ENCODE measurements at places on chromosomes 5 and 9. TPM values are rescaled to one million over a fixed set of nuclear protein-coding genes. Genes with fewer than 3 reads are reported as not detected.
A peak's percentile ranks its signal among the peaks of the same experiment; 100 is the strongest.

DNA sequence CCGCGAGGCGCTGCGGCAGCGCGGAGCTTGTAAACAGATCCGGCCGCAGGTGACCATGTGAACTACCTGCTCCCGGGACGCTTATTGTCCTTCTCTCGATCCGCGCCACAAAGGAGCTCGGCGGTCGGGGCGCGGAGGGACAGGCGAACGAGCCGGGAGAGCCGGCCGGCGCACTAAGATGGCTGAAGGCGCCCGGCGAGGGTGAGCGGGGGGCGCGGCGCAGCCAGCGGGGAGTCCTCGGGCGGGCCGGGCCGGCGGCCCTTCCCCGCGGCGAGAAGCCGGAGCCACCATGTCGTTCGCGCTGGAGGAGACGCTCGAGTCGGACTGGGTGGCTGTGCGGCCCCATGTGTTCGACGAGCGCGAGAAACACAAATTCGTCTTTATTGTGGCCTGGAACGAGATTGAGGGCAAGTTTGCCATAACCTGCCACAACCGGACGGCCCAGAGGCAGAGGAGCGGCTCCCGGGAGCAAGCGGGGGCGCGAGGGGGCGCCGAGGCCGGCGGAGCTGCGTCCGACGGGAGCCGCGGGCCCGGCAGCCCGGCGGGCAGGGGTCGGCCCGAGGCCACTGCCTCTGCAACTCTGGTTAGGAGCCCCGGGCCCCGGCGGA, 535 bp downstream of the JMY start:
- H3K4me1 ChIP-seq, result peaks cover 11% of the 10 kb centered on the region
- H3K36me3 ChIP-seq, result peaks cover 8% of the 10 kb centered on the region
- no peak for DNase-seq
- no peaks in the 10 kb centered on the region for H3K27me3 ChIP-seq
- peak overlapping the region; percentile 98 for H3K27ac ChIP-seq
- H3K4me3 ChIP-seq, result peak overlapping the region; percentile 91

- no peaks in the 10 kb centered on the region for H3K36me3 ChIP-seq
- H3K4me1 ChIP-seq, result no peaks in the 10 kb centered on the region
- no peak for DNase-seq
- peaks cover 8% of the 10 kb centered on the region for H3K27me3 ChIP-seq
- H3K4me3 ChIP-seq, result no peak overlapping the region
- H3K27ac ChIP-seq, result no peak overlapping the region
Observed at GRCh38 chr9:107792006-107792405, 302.4 kb upstream of the KLF4 start.

GRCh38 chr5:138459311-138459933, 5.9 kb upstream of the EGR1 start:
- H3K4me3 ChIP-seq, result no peak overlapping the region
- no peaks in the 10 kb centered on the region for H3K36me3 ChIP-seq
- peaks cover 22% of the 10 kb centered on the region for H3K27me3 ChIP-seq
- H3K4me1 ChIP-seq, result peaks cover 13% of the 10 kb centered on the region
- H3K27ac ChIP-seq, result no peak overlapping the region
- DNase-seq, result no peak

LPCAT1 gene
- total RNA-seq, result 97.1 TPM

DNA sequence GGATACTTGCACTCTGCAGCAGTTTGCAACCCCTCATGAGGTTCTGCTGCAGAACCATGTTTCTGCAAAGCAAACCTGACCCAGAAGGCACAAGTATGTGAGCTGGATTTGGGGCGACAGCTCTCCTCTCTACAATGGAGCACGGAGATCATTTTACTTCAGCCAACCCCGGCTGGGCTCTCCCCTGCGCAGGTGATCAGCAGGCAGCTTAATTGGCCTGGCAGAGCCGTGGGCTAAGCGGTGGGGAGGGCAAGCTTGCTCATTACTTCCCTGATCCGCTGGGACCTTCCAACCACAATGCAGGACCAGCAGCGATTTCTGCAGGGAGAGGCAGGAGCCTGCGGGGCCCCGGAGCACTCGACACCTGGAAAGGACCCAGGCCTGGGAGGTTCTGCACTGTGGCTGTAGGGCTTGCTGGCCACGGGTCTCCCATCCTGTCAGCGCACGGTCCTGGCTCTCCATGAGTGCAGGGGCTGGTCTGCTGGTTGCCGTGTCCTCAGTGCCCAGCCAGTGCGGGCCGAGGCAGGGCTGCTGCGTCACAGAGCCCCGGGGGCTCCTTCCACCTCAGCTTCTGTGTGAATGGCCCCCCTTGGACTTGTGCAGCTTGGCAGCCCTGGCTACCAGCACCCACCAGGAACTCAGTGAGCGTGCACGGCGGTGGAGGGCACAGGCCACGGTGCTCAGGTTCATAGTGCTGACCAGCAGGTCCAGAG, 51.8 kb upstream of the RAPGEF1 start:
- H3K4me1 ChIP-seq, result no peaks in the 10 kb centered on the region
- no peak for DNase-seq
- no peak overlapping the region for H3K4me3 ChIP-seq
- H3K27me3 ChIP-seq, result peaks cover 59% of the 10 kb centered on the region
- no peaks in the 10 kb centered on the region for H3K36me3 ChIP-seq
- no peak overlapping the region for H3K27ac ChIP-seq

DNA sequence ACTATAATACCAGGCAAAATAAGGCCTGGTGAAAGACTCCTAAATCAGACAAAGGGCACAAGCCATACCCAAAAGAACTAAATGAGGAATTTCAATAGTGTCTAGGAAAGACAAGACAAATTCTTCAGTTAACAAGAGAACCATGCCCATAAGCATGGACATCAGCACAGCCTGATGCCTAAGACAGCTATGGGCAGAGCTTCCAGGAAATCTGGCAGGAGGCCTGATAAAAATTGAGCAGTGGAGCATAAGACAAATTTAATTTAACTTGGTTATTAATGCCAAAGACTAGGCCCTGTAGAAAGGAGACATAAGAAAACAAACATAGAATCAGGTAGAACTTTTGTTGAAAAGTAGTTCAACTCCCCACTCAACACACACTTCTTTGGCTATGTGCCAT, 17.3 kb downstream of the KLHL3 start:
- peaks cover 9% of the 10 kb centered on the region for H3K36me3 ChIP-seq
- H3K27ac ChIP-seq, result no peak overlapping the region
- no peaks in the 10 kb centered on the region for H3K27me3 ChIP-seq
- H3K4me1 ChIP-seq, result no peaks in the 10 kb centered on the region
- H3K4me3 ChIP-seq, result no peak overlapping the region
- no peak for DNase-seq

DNA sequence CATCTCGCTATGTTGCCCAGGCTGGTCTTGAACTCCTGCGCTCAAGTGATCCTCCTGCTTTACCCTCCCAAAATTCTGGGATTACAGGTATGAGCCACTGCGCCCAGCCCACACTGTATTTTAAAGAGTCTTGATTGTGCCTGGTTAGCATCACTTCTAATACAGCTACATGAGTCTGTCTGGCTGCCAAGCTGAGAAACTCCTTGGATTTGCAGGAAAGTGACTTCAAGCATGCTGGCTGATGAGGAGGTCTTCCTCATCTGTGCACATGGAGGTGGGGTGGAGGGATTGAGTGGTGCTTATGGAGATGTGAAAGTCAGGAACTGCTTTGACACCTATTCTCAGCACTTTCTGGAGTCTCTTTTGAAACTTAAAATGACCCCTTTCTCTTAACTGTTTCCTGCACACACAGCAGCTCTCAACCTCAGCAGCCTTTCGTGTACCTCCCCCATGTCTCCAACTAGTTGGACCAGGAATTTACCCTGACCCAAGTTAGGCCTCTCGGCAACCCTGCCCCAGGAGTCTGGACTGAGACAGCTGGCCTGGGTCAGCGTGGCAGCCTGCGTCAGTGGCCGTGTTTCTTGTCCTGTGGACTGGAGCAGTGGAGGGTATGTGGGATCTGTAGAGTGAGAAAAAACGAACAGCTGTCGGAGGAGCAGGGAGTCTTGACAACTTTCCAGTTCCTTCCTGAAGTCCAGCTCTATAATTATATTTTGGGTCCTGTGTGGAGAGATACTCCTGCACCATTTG, 72.5 kb downstream of the ACER2 start:
- no peak overlapping the region for H3K27ac ChIP-seq
- peaks cover 11% of the 10 kb centered on the region for H3K27me3 ChIP-seq
- DNase-seq, result no peak
- H3K4me1 ChIP-seq, result no peaks in the 10 kb centered on the region

DNA sequence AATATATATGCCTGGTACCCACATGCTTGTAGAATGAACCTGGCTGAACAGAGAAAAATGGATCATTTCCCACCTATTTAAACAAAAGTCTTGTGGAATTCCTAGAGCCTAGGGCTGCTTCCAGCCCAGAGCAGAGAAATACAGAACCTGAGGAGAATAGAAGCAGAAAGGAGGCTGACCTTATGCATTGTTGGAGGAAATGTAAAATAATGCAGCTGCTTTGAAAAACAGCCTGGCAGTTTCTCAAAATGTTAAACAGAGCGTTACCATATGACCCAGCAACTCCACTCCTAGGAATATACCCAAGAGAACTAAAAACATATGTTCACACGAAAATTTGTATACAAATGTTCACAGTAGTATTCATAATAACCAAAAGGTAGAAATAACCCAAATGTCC, 15.1 kb downstream of the MAPKAP1 start:
- peaks cover 4% of the 10 kb centered on the region for H3K4me1 ChIP-seq
- H3K36me3 ChIP-seq, result peaks cover 4% of the 10 kb centered on the region
- DNase-seq, result no peak
- H3K27me3 ChIP-seq, result no peaks in the 10 kb centered on the region

DNA sequence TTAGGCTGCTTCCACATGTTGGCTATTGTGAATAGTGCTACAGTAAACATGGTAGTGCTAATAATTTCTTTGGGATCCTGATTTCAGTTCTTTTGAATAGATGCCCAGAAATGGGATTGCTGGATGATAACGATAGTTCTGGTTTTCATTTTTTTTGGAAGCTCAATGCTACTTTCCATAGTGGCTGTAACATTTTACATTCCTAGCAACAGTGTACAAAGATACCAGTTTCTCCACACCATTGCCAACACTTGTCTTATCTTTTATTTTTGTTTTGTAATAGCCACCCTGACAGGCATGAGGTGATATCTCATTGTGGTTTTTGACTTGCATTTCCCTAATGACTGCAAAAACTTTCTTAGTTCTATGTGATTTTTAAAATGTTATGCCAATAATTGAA, 68.8 kb upstream of the LRRC70 start:
- H3K36me3 ChIP-seq, result peaks cover 21% of the 10 kb centered on the region
- no peaks in the 10 kb centered on the region for H3K27me3 ChIP-seq
- DNase-seq, result no peak
- no peak overlapping the region for H3K27ac ChIP-seq

GRCh38 chr5:174482607-174483024, 241.8 kb upstream of the MSX2 start:
- peak overlapping the region; percentile 4 for H3K4me3 ChIP-seq
- no peak for DNase-seq
- H3K27ac ChIP-seq, result no peak overlapping the region
- H3K27me3 ChIP-seq, result peaks cover 9% of the 10 kb centered on the region
- H3K36me3 ChIP-seq, result no peaks in the 10 kb centered on the region

PLPPR1 gene
- total RNA-seq, result 3.2 TPM

TYRP1 gene
- total RNA-seq, result 86.2 TPM

DNA sequence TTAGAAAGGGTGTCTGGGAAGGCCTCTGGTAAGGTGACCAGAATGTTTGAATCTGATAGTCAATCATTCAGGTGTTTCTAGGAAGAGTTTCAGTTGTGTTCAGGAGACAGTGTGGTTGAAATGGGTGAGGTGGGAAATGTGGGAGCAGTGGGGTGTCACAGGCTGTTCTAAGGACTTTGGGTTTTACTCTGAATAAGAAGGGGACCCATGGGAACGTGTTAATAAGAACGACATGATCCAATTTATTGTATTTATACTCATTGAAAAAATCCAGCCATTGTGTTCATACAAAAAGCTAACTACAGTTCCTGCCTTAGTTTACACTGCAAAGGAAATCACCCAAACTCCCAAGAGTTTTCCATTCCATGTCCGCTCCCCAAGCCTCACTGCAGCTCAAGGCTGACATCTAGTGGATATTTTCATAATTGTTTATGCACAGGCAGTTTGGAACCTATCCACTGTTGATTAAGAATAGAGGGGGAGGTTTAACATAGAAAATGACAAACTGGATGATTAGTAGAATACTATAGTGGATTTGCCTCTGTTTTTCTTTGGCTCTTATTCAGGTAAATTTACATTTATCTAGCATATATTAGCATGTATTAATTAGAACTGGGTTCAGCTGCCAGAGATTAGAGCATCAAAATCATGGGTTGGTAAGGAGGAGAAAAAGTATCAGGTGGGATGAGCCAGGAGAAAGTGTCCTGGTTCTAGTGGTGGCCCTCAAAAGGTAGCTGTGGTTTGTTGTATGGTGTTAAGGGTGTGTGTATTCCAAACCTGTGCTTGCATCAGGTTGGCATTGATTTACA, 17.7 kb downstream of the CAVIN4 start:
- peaks cover 15% of the 10 kb centered on the region for H3K4me1 ChIP-seq
- no peak for DNase-seq
- H3K36me3 ChIP-seq, result no peaks in the 10 kb centered on the region
- no peak overlapping the region for H3K27ac ChIP-seq
- H3K27me3 ChIP-seq, result no peaks in the 10 kb centered on the region

SPINK7 gene
- not detected for total RNA-seq

CXXC5 gene
- 46.7 TPM for total RNA-seq

- no peaks in the 10 kb centered on the region for H3K4me1 ChIP-seq
- H3K36me3 ChIP-seq, result no peaks in the 10 kb centered on the region
Observed at GRCh38 chr9:93670208-93671019, 94.0 kb downstream of the PHF2 start.

PFN3 gene
- not detected for total RNA-seq

- H3K36me3 ChIP-seq, result peaks cover 4% of the 10 kb centered on the region
- no peak for DNase-seq
- peaks cover 5% of the 10 kb centered on the region for H3K4me1 ChIP-seq
Observed at GRCh38 chr5:143931476-143931875, 119.5 kb downstream of the HMHB1 start.

GRCh38 chr5:68191083-68191791, 24.3 kb upstream of the PIK3R1 start:
- no peak overlapping the region for H3K4me3 ChIP-seq
- peaks cover 45% of the 10 kb centered on the region for H3K4me1 ChIP-seq
- H3K27ac ChIP-seq, result no peak overlapping the region
- H3K27me3 ChIP-seq, result peaks cover 25% of the 10 kb centered on the region
- DNase-seq, result no peak

GRCh38 chr5:170393958-170394357, 4.8 kb upstream of the KCNMB1 start:
- no peaks in the 10 kb centered on the region for H3K36me3 ChIP-seq
- no peak overlapping the region for H3K27ac ChIP-seq
- H3K4me1 ChIP-seq, result peaks cover 30% of the 10 kb centered on the region

RMI1 gene
- total RNA-seq, result 13.0 TPM

DNA sequence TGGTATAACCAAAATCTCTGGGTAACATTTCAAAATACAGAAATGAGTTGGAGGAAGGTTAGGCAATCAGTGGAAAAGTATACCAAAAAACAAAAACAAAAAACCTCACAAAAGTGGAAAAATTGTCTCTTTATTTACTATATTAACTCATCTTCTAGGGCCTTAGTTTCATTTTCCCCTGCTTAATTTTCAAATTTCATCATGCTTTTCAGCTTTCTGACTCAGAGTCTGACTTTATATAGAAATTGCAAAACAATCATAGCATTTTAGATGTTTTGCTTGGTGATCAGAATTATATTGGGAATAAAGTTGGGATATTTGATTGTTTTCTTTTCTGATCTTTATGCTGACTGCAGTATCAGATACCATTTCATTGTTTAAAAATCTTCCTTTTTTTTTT, 257.0 kb upstream of the PRR16 start:
- H3K4me1 ChIP-seq, result no peaks in the 10 kb centered on the region
- DNase-seq, result no peak
- no peak overlapping the region for H3K27ac ChIP-seq
- no peak overlapping the region for H3K4me3 ChIP-seq
- no peaks in the 10 kb centered on the region for H3K36me3 ChIP-seq

- no peak overlapping the region for H3K27ac ChIP-seq
- no peaks in the 10 kb centered on the region for H3K4me1 ChIP-seq
- no peak for DNase-seq
- no peak overlapping the region for H3K4me3 ChIP-seq
- no peaks in the 10 kb centered on the region for H3K27me3 ChIP-seq
Observed at GRCh38 chr5:26737348-26738265, 300.8 kb downstream of the CDH9 start.
